ENCODE measurements at places on chromosomes 6 and 20.

- no peak for DNase-seq
Observed at GRCh38 chr6:13355043-13355945, 27.0 kb upstream of the TBC1D7 start.

DNA sequence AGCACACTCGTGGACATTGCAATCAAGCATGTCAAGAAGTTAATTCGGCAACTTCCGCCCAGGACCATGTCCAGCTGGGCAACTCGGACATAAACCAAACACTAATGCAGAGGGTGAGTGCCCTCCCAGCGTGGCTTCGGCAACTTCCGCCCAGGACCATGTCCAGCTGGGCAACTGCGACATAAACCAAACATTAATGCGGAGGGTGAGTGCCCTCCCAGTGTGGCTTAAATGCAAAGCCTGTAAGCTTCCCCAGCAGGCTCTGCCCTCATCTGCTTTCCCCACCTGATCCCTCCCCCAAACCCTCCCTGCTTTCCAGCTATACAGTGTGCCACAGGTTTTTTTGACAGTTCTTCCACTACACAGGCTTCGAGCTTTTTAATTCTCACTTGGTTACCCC is 143.4 kb downstream of the PXDC1 start:
- DNase-seq, result no peak

GRCh38 chr20:57698867-57699275 is 10.9 kb downstream of the PMEPA1 start:
- no peak for DNase-seq

- no peak for DNase-seq
Observed at GRCh38 chr6:158564243-158565121, 4.6 kb downstream of the TMEM181 start.

DNA sequence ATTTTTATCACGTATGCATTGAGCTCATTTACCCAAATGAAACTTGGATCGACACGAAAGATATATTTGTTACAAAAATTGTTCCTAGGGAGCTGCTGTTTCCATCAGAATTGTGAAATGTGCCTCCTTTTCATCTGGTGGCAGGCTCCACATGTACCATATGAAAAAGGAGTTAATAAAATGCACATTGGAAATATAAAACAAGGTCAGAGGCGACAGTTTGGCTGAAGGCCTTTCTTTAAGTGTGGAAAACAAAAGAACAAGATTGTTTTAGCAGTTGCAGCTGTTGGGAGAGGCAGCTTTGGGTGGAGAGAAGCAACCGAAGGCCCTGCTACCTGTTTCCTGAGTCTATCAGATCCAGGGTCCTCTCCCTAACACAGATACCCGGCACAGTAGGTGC is 334.5 kb upstream of the NT5E start:
- no peak for DNase-seq

- DNase-seq, result no peak
Observed at GRCh38 chr6:125853168-125853567, 62.4 kb downstream of the NCOA7 start.

DNA sequence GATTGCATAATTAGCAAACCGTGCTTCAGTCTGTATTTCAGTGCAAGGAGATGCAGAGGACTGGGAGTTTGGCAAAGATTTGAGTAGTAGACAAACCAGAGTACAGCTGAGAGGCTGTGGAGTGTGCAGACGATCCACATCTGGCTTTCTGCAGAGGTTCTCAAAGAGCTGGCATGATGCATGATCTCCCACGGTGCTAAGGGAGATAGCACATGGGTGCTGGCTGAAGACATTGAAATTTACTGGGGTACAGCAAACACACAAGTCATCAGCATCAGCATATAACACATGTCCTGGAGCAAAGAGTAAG is 79.0 kb upstream of the FAM184A start:
- DNase-seq, result no peak

- no peak for DNase-seq
Observed at GRCh38 chr20:53406580-53406979, 187.1 kb downstream of the ZNF217 start.

DNA sequence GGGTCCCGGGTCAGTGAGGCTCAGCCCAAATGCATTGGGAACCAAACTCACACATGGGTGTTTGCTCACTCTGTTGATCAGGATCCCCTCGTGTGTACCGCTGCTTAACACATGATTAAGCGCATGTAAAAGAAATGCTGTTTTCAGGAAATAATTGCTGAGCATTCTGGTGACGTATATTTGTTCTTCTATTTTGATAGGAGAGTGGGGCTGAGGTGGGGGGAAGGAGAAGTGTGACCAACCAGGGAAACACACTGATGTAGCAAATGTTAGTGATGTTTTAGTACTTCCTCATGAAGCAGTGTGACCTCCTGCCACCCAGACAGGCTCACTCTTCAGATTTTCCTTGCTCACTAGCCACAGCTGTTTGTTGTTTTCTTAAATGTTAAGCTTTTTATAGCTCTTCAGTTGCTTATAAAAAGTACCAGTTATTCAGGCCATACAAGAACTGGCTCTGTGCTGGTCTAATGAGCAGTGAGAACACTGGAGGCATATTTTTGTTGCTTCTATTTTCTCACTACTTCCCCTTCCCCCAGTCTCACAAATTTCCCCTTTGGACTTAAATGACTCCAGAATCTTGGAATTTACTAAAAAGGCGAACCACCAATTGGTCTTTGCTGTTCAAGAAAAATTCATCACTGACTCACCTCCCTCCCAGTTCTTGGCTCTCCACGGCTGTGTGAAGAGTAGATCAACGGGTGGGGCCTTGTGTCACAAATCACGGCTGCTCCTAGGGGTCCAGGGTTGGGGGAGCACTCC is 79.2 kb upstream of the BACH2 start:
- no peak for DNase-seq

DNA sequence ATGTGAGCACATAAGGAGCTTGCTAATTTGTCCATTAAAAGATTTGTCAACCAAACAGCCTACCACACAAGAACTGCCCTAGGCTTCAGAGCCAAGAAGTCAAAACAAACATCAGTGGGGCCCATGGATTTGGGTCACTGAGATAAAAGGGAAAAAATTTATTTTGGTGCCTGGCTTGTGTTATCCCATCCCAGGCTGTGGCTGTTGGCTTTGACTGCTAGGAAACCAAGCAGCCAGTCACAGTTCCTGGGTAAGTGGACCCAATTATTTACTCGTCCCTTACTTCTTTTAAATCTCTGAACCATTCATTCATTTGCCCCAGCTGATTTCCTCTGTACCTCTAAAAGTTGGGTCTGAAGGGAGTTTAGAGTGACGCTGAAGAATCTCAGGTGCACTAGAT is 41.3 kb downstream of the EDN1 start:
- DNase-seq, result no peak

DNA sequence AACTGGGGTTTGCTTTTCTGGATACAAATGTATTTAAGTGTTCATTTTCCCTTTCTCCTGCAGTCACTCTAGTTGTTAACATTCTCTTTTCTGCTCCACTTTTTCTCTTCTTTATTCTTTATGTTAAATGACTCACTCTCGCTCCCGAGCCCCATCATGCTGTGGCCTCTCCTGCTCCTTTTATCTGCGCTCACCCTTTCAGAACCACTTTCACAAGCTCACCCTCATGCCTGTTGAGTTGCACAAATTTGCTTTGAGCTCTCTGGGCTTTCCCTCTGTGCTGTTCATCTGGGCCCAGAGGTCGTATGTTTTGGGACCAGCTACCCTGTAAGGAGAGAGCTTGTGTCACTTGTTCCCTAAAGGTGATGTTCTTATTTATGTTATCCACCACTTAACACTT is 98.1 kb upstream of the ASCC3 start:
- DNase-seq, result no peak

DNA sequence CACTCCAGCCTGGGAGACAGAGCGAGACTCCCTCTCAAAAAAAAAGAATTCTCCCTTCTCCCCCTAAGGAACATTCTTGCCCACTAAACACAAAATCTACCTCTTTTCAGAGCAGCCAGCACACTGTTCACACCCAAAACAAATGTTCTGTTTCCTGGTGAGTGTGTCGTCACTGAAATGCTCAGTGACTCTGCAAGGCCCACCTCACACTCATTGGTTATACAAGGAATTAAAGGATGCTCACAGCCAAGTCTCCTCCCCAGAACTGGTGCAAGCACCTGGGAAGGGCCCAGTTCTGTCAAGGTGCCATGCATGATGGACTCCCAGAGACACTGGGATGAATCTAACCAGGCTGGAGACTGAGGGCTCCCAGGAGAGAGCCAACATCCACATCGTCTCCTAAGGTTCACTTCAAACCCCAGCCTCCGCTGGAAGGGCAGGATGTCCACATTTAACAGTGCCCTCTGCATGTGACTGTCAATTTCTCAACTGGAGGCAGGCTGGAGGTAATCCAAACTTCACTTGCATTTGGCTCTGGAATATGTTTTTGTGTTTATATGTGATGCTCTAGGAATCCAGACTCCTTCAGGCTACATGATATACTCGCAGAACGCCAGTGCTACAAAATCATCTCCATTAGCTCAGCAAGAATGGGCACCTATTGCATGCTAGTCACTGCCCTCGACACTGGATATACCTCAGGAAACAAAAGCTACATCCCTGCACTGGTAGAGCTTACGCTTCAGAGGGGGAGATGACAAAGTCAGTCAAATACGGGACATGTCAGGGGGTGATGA is 7.1 kb downstream of the RRBP1 start:
- DNase-seq, result no peak

- no peak for DNase-seq
Observed at GRCh38 chr6:24595910-24596525, 50.0 kb downstream of the KIAA0319 start.

DNA sequence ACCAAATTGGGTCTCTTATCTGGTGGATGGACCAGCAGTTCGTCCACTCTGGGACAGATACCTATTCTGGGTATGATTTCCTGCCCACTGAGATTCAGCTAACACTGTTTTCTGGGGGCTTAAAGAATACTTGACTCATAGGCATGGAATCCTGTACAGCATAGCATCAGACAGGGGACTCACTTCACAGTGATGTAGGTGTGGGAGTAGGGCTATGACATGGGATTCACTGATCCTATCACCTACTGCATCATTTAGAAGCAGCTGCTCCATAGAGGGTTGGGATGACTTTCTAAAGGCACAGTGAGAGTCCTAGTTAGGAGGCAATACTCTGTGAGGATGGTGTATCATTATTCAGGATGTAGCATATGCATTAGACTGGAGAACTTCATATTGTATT is 74.5 kb upstream of the AHI1 start:
- DNase-seq, result no peak

- DNase-seq, result no peak
Observed at GRCh38 chr6:170019818-170020583, 268.6 kb downstream of the ERMARD start.

DNA sequence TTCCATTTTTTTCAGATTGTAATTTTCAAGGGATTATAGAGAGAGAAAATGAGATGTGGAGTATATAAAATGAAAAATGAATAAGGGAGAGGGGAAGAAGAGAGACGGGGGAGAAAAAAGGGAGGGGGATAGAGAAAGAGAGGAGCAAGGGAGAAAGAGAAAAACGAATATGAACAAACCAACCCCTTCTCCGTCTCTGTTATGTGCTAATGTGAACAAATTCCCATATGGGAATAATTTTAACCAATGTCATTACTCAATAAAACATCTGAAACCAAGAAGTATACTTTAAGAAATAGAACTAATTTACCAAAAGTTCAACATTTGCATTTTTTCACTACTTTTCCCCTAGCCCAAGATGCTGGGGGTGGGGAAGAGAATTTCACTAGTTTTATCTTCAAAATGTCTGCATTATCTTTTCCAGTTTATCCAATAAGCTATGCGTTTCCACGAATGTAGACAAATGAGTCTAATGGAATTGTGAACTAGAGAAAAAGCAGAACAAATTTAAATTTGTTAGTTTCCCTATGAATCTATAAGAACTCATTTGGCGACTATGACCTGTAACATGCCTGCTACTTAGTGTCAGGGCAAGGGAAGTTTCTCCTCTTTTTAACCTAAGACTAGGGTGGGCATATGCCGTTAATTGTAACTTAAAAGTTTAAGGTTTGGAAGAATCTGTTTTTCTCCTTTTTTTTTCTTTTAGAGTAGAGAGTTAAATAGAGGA is 286.3 kb downstream of the BTBD9 start:
- no peak for DNase-seq

- DNase-seq, result no peak
Observed at GRCh38 chr6:147675281-147675680, 166.8 kb downstream of the SAMD5 start.

DNA sequence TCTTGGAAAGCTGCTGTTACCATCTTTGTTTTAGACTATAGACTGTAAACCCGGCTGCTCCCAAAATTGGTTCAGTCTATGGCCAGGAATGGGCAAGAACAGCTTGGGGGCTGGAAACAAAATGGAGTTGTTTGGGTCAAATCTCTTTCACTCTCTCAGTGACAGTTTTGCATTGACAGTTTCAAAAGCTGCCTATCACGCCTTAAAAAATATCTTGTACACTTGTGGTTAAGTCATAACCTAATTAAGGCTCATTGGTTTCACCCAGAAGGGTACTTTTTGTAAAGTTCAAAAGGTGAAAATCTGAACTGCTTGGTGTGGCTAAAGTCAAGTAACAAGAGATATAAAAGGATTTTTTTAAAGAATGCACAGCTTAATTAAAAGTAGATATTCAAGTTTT is 76.1 kb upstream of the PRL start:
- no peak for DNase-seq

DNA sequence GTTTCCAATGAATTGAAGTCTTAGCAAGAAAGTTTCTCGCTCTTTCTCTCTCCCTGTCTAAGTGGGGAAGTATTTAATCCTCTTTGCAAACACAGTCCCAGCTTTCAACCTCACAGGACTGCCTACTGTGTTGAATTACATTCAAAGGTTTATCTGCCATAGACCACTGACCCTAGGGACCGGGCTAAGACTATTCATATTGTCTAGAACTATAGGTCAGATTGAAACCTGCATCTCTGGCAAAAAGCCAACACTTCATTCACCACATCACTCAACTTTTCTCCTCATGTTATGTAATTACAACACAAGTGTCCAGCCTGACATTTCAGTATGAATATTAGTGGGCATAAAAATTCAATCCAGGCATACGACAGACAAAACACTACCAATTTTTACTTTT is 314.7 kb upstream of the RSPO3 start:
- DNase-seq, result no peak

- no peak for DNase-seq
Observed at GRCh38 chr6:128558924-128559323, 38.5 kb upstream of the PTPRK start.

GRCh38 chr6:130734161-130734560 is 93.0 kb upstream of the SMLR1 start:
- no peak for DNase-seq

- DNase-seq, result no peak
Observed at GRCh38 chr20:35502352-35502751, 27.1 kb downstream of the C20orf173 start.

- no peak for DNase-seq
Observed at GRCh38 chr6:116475141-116475540, 14.0 kb downstream of the CALHM6 start.

DNA sequence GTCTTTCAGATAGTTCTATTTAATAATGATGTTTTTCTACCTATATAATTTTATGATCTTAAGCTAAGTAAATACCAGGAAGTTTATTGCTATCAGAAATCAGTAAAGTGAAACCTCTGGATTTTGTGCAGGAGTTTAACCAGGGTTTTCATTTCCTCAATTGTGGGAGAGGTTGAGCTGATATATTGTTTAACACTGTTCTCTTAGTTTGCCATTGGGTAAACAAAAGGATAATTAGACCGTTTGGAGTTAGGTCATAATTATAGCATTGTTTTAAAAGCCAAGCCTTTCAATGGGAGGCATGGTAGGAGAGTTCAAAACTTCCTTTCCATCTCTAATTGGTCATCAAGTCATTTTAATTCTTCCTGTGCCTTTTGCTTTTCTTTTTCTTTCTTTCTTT is 58.7 kb downstream of the STXBP5 start:
- no peak for DNase-seq
